CD8-positive, alpha-beta T cell (primary cell): ENCODE measurements at places on chromosomes 2 and 18.
A peak's percentile ranks its signal among the peaks of the same experiment; 100 is the strongest.

GRCh38 chr2:66545258-66545657 lies 110.3 kb downstream of the MEIS1 start:
- DNase-seq = no peak

- peak; percentile 39 for DNase-seq
Observed at GRCh38 chr2:134178138-134178877, 75.6 kb upstream of the MGAT5 start.

- DNase-seq = no peak
Observed at GRCh38 chr2:24181849-24182248, 7.0 kb downstream of the FAM228A start.

DNA sequence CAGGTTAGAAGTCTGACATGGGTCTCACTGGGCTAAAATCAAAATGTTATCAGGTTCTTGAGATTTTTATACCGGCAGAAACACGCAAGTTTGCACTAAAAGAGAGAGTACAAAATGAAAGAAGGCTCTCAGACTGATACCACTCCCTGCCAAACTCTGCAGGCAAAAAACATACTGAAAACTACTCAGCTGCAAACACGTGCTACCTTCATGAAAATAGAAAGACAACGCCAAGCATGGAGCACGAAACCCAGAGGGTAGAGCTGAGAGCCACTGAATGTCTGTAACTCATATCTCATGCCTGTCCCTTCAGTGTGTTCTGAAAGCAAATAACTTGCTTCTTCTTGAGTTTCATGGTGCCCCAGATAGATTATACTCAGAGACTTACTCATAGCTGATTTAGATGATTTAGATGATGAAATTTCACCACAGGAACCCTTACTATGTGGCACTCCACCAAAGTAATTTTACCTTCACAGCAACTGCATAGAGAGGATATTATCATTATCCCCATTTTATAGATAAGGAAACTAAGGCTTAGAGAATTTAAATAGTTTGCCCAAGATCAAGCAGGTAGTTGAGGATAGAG lies 313.0 kb upstream of the SLC39A10 start:
- DNase-seq = no peak

- DNase-seq = no peak
Observed at GRCh38 chr2:62201307-62201706, 5.4 kb downstream of the B3GNT2 start.

GRCh38 chr2:20403774-20404312 lies 43.0 kb upstream of the RHOB start:
- DNase-seq = no peak

DNA sequence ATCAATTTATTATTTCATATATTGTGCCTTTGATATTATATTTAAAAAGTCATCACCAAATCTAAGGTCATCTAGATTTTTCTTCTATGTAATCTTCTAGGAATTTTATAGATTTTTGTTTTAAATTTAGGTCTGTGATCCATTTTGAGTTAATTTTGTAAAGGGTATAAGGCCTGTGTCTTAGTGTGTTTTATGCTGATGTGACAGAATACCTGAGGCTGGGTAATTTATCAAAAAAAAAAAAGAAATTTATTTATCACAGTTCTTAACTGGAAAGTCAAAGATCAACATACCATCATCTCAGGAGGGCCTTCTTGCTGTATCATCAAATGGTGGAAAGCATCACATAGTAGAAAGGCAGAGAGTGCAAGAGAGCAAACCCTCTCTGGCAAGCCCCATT lies 216.2 kb downstream of the PDE1A start:
- DNase-seq = no peak

DNA sequence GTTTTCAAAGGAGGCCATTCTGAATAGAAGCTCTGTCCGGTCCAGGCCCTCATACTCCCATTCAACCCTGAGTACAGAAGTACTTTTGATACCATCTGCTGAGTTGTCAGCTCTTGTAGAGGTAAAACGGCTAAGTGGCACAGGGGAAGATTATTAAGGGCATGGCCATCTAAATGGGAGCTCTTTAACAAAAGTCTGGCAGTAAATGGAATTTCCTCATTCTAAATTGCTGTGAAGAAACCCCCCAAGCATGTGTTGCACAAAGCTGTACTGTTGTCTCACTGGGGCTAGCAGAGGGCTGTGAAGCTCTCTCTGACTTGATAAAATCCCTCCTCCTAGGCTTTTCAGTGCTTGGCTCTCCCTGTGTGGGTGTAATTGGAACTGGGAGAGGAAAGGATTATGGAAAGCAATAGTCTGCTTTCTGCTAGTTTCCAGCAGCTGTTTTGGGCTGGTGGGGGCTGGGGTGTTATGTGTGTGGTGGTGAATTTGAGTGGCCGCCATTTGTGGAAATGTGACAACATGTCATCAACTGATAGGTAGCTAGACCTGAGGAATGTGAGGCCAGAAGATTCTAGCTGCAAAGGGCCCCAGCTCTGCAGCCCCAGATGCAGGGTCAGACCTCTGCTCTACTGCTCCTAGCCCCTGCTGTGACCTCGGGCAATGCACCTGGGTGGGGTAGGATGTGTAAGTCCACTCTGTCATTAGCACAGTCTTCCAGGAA lies 65.1 kb downstream of the MAP4K4 start:
- DNase-seq = no peak

- no peak for DNase-seq
Observed at GRCh38 chr2:105313877-105314276, 15.7 kb downstream of the TGFBRAP1 start.

- DNase-seq = no peak
Observed at GRCh38 chr2:74957886-74958273, 563 bp upstream of the POLE4 start.

DNA sequence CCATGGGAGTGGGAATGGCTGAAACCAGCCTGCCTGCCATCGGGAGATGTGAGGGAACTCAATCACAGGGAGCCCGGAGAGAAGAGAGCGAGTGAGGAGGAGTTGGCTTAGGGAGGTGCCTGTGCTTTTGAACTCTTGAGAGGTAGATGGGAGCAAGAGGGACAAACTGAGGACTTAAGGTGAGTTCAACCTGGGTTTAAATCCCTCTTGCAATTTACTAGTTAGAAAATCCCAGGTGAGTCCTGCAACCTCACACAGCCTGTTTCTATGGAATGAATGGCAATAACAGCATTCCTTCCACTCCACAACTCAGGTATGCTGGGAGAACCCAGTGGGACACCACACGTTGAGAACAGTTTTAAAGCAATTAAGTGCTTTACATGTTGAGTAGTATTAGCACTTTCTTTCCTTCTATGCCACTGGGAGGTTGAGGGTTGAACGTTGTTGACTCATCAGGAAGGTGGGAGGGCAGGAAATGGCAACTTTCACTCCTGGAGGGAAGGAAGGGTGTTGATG lies 57.3 kb downstream of the VIT start:
- DNase-seq = no peak

DNA sequence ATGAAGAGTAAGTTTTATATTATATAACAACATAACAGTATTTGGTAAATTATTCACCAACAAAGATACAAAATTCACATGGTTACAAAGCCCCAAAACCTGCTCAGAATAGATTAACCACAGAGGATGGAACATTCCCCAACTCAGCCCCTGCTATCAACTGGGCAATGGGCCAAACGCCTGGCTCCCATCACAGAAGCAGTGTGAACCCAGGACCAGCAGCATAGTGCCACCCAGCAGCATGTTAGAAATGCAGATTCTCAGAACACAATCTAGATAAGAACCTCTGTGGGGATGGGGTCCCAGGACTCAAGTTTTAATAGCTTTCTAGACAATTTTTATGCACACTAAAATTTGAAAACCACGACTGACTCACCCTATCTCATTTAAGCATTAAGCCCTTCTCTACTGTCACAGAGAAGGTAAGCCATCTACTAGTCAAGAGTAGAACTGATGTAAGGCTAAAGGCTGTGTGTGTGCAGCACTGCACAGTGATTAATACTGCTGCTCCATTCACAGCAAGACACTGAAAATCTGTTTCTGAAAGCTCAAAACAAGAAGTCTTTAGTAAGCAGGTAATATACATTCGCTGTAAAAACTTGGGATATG lies 15.2 kb downstream of the AFG3L2 start:
- DNase-seq = no peak

DNA sequence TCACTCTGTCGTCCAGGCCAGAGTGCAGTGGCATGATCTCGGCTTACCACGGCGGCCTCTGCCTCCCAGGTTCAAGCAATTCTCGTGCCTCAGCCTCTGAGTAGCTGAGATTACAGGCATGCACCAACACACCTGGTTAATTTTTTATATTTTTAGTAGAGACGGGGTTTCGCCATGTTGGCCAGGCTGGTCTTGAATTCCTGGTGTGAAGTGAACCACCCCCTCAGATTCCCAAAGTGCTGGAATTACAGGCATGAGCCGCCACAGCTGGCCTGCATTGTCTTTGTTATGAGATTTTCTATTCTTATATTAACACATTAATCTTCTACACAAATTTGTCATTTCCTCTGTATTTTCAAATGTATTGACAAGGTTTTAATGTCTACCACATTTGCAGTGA lies 75.2 kb downstream of the SEPTIN10 start:
- DNase-seq = no peak

GRCh38 chr2:121505986-121506586 lies 24.6 kb upstream of the RNU4ATAC start:
- DNase-seq = no peak

- DNase-seq = no peak
Observed at GRCh38 chr2:1539973-1540372, 126.7 kb downstream of the TPO start.
